Natural killer cell treated with Interleukin-12 subunit alpha and Interleukin-12 subunit beta and Interleukin-15 and Interleukin-18, amount 100 ng/mL, for 72 hours (primary cell): ENCODE measurements at places on chromosomes 7 and 10.
A peak's percentile ranks its signal among the peaks of the same experiment; 100 is the strongest.

DNA sequence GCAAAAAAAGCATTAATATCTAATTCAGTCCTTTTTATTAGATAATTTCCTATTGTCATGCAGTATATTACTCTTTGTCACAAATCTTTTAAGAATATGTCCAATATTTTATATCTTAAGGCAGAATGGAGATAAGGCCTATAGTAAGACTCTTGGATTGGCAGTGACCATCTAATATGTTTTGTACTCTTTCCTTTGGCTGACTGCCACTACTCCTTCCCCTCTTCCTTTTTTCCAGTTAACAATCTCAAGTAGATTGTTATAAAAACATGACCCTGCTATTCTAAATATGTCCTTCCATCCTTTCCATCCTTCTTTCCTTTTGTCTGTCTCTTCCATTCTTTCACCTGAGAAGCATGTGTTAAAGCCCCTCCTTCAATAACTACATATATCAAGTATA, 92.8 kb upstream of the TMEM168 start:
- H3K4me1 ChIP-seq, result peaks cover 18% of the 10 kb centered on the region
- H3K27ac ChIP-seq, result no peak overlapping the region
- H3K36me3 ChIP-seq, result no peaks in the 10 kb centered on the region

DNA sequence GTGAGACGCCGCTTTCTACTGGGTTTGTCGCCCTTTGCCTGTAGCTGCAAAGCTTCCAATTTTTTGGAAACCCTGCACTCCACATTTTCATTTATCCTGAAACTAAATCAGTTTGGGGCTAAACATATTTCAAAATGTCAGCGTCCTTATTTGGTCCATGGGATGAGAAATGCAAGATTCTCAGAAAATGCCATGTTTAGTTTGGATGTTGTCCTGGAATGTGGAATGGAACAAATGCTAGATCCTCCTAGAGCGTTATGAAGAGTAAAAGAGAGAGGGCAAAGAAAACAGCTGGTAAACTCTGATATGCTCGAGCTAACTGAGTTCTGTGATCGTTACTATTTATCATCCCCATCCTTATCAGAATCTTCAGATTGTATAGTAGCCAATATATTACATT, 236.9 kb downstream of the KLF6 start:
- H3K27me3 ChIP-seq, result peaks cover 14% of the 10 kb centered on the region
- DNase-seq, result no peak
- no peak overlapping the region for H3K27ac ChIP-seq
- H3K4me1 ChIP-seq, result no peaks in the 10 kb centered on the region

DNA sequence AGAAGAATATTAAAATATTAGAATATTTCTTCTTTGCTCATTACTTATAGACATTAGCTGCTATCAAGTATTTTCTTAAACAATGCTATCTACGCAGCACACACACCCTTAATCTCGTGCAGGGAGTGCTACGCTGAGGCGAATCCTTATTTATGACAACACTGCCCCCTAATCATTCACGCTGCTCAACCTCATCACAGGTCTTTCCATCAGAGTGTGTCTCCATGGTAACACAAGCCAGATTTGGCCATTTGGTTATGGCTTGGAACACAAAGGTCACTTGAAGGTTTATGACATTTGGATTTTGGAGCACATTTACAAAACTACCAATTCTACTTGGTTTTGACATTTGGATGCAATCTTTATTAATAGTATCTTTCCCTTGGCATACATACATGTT, 45.4 kb upstream of the MYO3A start:
- no peaks in the 10 kb centered on the region for H3K27me3 ChIP-seq
- H3K4me3 ChIP-seq, result no peak overlapping the region
- H3K4me1 ChIP-seq, result no peaks in the 10 kb centered on the region
- no peaks in the 10 kb centered on the region for H3K36me3 ChIP-seq

GRCh38 chr7:19376538-19376937, 231.3 kb upstream of the FERD3L start:
- no peak overlapping the region for H3K27ac ChIP-seq
- no peak for DNase-seq
- peaks cover 4% of the 10 kb centered on the region for H3K36me3 ChIP-seq
- no peak overlapping the region for H3K4me3 ChIP-seq

DNA sequence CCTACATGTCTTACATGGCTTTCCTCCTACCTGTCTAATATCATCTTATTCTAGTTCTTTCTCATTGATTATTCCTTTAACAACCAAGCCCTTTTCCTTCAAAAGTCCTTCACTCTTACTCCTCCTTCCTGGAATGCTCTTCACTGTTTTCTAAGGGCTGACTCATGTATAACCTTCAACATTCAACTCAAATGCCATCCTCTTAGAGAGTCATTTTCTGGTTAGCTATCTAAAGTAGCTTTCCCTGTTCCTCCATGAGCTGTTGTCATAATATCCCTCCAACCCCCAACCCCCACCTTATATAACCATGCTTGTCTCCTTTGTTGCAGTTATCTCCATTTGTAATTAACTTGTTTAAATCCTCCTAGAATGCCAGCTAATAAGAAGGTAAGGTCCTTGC, 286.8 kb downstream of the ADK start:
- no peak overlapping the region for H3K4me3 ChIP-seq
- no peaks in the 10 kb centered on the region for H3K4me1 ChIP-seq
- no peaks in the 10 kb centered on the region for H3K27me3 ChIP-seq

DNA sequence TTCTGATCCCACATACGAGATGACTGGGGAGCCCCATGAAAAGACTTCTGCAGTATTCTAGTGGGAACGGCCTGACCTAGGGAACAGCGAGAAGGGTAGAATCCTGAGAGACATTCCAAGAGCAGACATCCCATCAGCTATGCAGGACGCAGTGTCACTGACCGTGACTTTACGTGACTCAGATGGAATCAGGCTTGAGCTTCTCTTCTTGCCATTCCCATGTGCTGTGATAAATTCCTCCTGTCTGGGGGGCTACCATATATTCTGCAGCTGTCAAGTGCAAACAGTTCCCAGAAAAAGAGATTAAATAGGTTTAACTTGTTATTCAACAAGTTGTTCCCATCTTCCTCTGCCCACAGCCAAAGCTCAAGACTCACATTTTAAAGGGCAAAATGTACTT, 73.1 kb upstream of the PDE1C start:
- no peaks in the 10 kb centered on the region for H3K4me1 ChIP-seq
- no peaks in the 10 kb centered on the region for H3K36me3 ChIP-seq
- DNase-seq, result no peak
- no peak overlapping the region for H3K27ac ChIP-seq
- H3K4me3 ChIP-seq, result no peak overlapping the region
- H3K27me3 ChIP-seq, result no peaks in the 10 kb centered on the region

DNA sequence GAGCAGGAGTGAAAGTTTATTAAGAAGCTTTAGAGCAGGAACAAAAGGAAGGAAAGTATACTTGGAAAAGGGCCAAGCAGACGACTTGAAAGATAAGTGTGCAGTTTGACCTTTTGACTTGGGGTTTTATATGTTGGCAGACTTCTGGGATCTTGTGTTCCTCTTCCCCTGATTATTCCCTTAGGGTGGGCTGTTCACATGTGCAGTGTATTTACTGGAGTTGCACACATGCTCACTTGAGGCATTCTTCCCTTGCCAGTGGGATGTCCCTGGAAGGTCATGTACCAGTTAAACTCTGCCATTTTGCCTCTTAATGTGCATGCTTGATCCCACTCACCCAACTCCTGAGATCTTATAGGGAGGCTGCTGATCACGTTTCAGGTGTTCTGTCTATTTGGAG, 23.4 kb upstream of the ARHGAP12 start:
- peaks cover 7% of the 10 kb centered on the region for H3K36me3 ChIP-seq
- DNase-seq, result no peak
- H3K4me1 ChIP-seq, result peaks cover 3% of the 10 kb centered on the region
- no peak overlapping the region for H3K4me3 ChIP-seq
- no peaks in the 10 kb centered on the region for H3K27me3 ChIP-seq

DNA sequence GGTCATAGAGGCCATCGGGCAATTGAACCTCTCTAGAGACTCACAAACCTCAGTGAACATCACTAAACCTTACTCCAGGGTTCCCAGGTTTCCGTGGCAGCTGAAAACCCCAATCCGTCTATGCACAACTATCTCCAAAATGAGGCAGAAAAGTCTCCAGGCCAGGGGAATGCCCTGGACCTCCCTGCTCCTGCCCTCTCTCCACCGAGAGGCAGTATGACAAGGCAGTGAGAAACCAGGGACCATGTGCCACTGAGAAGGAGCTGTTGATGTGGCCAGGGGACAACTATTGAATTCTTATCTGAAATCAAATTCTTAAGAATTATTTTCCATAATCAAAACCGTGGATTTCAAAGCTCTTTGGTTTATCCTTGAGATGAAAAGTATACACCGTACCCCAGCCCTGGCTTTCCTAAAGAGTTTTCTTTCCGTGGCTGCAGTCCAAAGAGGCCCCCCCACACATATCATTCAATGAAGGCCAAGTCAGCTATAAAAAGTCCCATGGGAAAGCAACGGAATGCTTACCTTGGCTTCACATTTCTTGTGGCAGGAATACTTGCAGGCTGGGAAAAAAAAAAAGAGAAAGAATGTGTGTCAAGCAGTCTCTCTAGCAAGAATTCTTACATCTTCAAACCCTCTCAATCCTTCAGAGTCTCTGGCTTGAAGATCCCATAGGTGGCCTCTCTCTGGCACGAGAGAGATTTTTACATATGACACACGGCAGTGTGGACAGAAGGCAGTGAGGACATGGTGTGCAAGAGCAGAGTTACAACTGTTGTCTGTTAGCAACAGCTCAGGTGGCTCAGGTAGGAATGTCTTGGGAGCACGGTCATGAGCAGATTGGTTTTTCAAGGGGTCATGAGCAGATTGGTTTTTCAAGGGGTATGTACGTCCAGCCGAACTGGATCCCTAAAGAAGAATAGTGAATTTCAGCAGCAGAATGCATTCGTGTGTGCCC, 75.2 kb downstream of the TNS3 start:
- no peak overlapping the region for H3K4me3 ChIP-seq
- H3K36me3 ChIP-seq, result no peaks in the 10 kb centered on the region
- no peak for DNase-seq
- no peak overlapping the region for H3K27ac ChIP-seq
- H3K27me3 ChIP-seq, result no peaks in the 10 kb centered on the region

GRCh38 chr10:30806850-30807249, 177.3 kb upstream of the LYZL2 start:
- DNase-seq, result no peak
- H3K4me3 ChIP-seq, result no peak overlapping the region
- peaks cover 5% of the 10 kb centered on the region for H3K4me1 ChIP-seq
- H3K27ac ChIP-seq, result no peak overlapping the region
- no peaks in the 10 kb centered on the region for H3K27me3 ChIP-seq

DNA sequence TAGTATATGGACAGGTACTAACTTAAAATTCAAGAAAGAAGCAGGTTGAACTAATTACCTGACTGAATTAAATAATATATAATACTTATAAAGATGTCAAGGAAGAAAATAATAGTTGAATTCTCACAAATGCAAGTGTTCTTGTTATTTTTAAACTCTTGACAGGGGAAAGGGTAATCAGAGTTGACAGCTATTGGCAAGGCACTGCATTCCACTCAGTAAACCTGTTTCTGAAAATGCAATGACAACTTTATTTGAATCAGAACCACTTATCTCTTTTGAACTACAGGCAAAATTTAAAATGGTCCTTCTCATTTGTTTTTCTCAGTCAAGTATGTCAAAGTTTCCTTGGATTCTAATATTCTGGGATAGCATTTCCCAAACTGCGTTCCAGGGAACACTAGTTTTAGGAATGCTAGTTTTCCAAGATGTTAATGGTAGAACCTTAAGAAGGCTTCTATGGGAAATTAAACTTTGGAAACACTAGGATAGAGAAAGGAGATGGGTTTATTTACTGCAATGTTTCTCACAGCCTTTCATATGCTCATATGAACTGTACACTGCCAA, 103.7 kb upstream of the LRRN3 start:
- H3K36me3 ChIP-seq, result no peaks in the 10 kb centered on the region
- no peak overlapping the region for H3K27ac ChIP-seq
- H3K27me3 ChIP-seq, result no peaks in the 10 kb centered on the region
- peaks cover 4% of the 10 kb centered on the region for H3K4me1 ChIP-seq
- H3K4me3 ChIP-seq, result no peak overlapping the region
- no peak for DNase-seq

- H3K4me3 ChIP-seq, result no peak overlapping the region
- H3K4me1 ChIP-seq, result no peaks in the 10 kb centered on the region
- no peak for DNase-seq
- no peaks in the 10 kb centered on the region for H3K36me3 ChIP-seq
- H3K27me3 ChIP-seq, result peaks cover 33% of the 10 kb centered on the region
- no peak overlapping the region for H3K27ac ChIP-seq
Measured at GRCh38 chr10:67818323-67818722, 19.7 kb downstream of the DNAJC12 start.

DNA sequence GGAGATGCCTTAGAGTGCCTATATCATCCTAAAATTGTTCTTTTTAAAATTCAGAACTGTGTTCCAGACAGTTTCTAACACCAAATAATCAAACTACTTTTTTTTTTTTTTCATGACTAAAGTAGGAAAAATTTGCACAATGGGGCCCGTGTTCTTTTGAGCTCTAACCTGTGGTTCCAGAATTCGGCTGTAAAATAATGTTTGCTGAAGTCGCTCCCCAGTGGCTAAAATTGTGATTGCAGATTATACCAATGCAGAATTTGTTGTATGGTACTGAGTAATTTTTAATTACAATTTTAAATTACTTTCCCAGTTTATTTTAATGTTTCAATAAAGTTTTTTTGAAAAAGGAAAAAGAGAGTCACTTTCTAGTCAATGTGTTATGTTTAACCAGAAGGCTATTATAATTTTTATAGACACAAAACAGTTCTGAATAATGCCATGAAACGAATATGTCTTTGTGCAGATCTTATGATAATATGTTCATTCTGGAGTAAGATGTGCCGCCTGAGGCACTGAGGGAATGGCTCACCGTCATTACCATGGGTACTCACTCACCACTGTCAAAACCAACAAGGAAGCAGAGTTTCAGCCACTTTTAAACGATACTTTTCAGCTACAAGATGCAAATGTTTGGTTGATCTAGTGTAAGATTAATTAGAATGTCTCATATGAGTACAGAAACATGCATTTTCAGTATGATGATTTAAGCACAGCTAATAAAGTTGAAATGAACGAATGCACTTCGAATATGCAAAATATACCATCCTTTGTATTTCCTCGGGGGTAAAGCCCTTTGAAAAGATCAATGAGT, 173.6 kb downstream of the PRKCQ start:
- H3K4me3 ChIP-seq, result no peak overlapping the region
- no peak overlapping the region for H3K27ac ChIP-seq
- no peak for DNase-seq
- no peaks in the 10 kb centered on the region for H3K36me3 ChIP-seq
- no peaks in the 10 kb centered on the region for H3K27me3 ChIP-seq
- peaks cover 45% of the 10 kb centered on the region for H3K4me1 ChIP-seq

GRCh38 chr7:138023618-138024342, 21.9 kb upstream of the CREB3L2 start:
- peaks cover 2% of the 10 kb centered on the region for H3K4me1 ChIP-seq
- no peak for DNase-seq
- H3K36me3 ChIP-seq, result no peaks in the 10 kb centered on the region
- no peak overlapping the region for H3K27ac ChIP-seq

- peak; percentile 6 for DNase-seq
- peaks cover 15% of the 10 kb centered on the region for H3K27me3 ChIP-seq
- H3K36me3 ChIP-seq, result no peaks in the 10 kb centered on the region
- no peak overlapping the region for H3K4me3 ChIP-seq
Measured at GRCh38 chr7:159114096-159114495, 30.6 kb downstream of the VIPR2 start.
